Renal cortex interstitium (tissue), 15 donors: ENCODE measurements at places on chromosomes 7 and 10. TPM values are rescaled to one million over a fixed set of nuclear protein-coding genes. Genes with fewer than 3 reads are reported as not detected.

Gene IGF2BP3
- polyA plus RNA-seq = 66.8 TPM

Gene PRSS37
- polyA plus RNA-seq = 0.27 TPM

Gene DRGX
- polyA plus RNA-seq = not detected

Gene COL1A2
- polyA plus RNA-seq = 656 TPM

Gene CCDC71L
- 8.6 TPM for polyA plus RNA-seq

Gene PRTFDC1
- 41.3 TPM for polyA plus RNA-seq

Gene PRR15
- 4.3 TPM for polyA plus RNA-seq

Gene FFAR4
- polyA plus RNA-seq = not detected

Gene INA
- polyA plus RNA-seq = 0.54 TPM

Gene UNCX
- polyA plus RNA-seq = 12.6 TPM

Gene SAMD9
- polyA plus RNA-seq = 5.2 TPM

Gene GIMAP6
- 14.6 TPM for polyA plus RNA-seq

Gene ATG9B
- 2.3 TPM for polyA plus RNA-seq

Gene SPDYE1
- 0.40 TPM for polyA plus RNA-seq

Gene HOXA5
- 89.0 TPM for polyA plus RNA-seq

Gene NKX2-3
- 0.08 TPM for polyA plus RNA-seq

Gene FRA10AC1
- 35.9 TPM for polyA plus RNA-seq

Gene DYNC1I1
- polyA plus RNA-seq = 0.59 TPM

Gene CEP41
- 29.6 TPM for polyA plus RNA-seq

Gene PIK3CG
- polyA plus RNA-seq = 2.5 TPM

Gene TRIL
- 53.5 TPM for polyA plus RNA-seq

Gene EPHB6
- polyA plus RNA-seq = 23.9 TPM

Gene CYP3A7
- 0.30 TPM for polyA plus RNA-seq

Gene GPR26
- polyA plus RNA-seq = not detected

Gene CUX1
- 103 TPM for polyA plus RNA-seq

Gene KIAA1549
- 15.3 TPM for polyA plus RNA-seq

Gene PDE6C
- 0.69 TPM for polyA plus RNA-seq

Gene MAGI2
- polyA plus RNA-seq = 32.0 TPM

Gene HNRNPA2B1
- polyA plus RNA-seq = 1,791 TPM

Gene GNG11
- 49.7 TPM for polyA plus RNA-seq

Gene TBX20
- polyA plus RNA-seq = not detected

Gene CCDC172
- not detected for polyA plus RNA-seq

Gene INHBA
- polyA plus RNA-seq = 3.1 TPM

Gene SSC4D
- polyA plus RNA-seq = 7.2 TPM

Gene BICC1
- 94.6 TPM for polyA plus RNA-seq

Gene ETV1
- 39.4 TPM for polyA plus RNA-seq

Gene ELN
- 72.8 TPM for polyA plus RNA-seq

Gene FGFBP3
- 3.6 TPM for polyA plus RNA-seq

Gene MSS51
- 1.9 TPM for polyA plus RNA-seq

Gene MET
- 55.2 TPM for polyA plus RNA-seq

Gene TMEM178B
- 0.39 TPM for polyA plus RNA-seq

Gene NUTM2E
- polyA plus RNA-seq = 0.51 TPM

Gene NME8
- polyA plus RNA-seq = 0.20 TPM

Gene PLXNA4
- polyA plus RNA-seq = 14.6 TPM

Gene CLRN3
- 19.4 TPM for polyA plus RNA-seq
